ENCODE measurements at places on chromosomes 3 and 15.

- DNase-seq, result peak; percentile 85
These were observed 1.6 kb downstream of the TSC22D2 start for GRCh38 chr3:150409512-150410310.

- no peak for DNase-seq
These were observed 89.3 kb upstream of the SLC24A5 start for GRCh38 chr15:48031466-48031865.

DNA sequence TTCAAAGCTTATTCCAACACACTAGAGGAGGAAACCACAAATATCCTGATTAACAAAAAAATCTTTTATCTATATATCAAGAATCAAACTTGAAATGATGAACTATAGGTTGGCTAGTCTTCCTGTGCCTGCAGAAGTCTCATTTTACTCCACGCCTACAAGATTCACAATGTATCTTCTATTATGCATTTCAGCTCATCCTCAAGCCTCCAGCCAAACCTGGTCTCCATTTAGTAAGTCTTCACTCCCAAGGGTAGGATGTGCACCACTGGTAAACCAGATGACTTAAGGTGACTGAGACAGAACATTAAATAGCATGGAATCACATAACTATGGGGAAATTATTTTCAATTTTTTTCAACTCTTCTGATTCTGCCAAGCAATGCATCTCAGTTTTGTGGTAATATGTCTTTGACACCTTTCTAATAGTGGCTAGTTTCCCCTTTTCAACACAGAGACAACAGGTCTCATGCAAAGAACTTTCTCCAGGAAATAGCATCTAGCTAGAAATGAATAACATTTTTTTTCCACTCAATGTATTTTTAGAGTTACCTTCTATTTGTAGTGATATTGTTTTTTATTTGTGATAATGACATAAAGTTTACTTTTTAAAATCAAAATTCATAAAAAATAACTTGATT lies 166.9 kb downstream of the TNIK start:
- no peak for DNase-seq

GRCh38 chr3:124877674-124878073 lies 9.5 kb downstream of the ITGB5 start:
- no peak for DNase-seq

DNA sequence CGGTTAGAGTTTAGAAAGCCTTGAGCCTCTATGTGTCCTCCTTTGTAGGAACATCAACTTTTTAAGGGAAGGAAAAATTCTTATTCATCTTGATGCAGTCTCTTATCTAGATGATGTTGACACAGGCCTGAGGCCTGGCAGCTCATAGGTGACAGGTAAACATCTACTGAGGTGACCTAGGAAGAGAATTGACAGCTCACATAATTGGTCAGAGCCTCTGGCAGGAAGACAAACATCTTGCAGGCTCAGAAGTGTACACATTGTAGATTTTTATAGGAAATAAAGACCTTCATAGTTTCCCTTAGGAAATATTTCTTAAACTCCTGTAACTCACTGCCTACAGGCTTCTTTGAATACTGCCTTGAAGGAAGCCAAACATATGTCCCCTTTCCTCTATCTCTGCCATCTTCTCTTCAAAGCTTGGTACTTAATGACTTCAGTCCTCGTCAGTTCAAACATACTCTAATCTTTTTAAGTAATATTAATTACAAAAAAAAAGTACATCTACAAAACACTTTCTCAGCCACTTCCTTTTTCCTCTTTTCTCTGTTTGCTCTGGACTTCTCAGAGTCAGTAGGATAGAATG lies 341.3 kb downstream of the TBL1XR1 start:
- DNase-seq, result no peak

- no peak for DNase-seq
These were observed 49.9 kb downstream of the PGPEP1L start for GRCh38 chr15:98957655-98958054.

DNA sequence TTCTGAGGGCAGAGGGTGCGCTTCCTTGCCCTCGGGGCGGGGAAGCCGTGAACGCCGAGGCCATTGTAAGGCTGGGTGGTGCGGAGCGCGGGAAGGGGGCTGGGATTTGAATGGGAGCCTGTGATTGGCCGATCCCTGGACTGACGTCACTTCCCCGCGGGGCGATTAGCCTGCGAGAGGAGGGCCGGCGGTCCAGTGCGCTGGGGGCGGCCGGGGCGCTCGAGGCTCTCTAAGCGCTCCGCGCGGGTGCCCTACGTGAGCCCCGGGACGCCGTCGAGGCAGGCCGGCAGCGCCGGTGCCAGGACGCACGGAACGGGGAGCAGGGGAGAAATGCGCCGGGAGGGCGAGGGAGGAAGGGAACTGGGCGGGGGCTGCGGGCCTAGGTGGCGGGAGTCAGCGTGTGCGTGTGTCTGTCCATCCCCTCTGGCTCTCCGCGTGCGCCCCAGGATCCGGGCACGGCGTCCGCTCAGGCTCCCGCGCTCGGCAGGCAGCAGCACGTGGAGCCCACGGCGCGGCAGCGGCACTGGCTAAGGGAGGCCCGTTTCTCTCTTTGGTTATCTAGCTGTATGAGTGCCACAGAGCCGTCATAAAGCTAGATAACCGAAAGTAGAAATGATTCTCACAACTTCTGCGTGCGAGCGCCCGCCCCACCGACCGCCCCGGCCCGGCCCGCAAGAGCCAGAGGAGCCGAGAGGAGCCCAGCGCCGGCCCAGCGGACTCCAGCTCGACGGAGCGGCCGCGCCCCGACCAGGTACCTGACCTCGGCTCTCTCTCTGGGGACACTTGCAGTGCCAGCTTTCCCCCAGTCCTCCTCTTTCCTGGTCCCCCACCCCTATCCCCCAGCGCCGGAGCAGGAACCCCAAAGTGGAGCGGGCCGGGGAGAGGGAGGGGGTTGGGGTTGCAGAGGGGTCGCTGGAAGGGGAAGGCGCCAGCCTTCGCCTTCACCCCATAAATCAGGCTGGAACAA lies 33.1 kb upstream of the POLG start:
- DNase-seq, result peak; percentile 47

- DNase-seq, result peak; percentile 57
These were observed 152.8 kb downstream of the RBPMS2 start for GRCh38 chr15:64622410-64623260.

DNA sequence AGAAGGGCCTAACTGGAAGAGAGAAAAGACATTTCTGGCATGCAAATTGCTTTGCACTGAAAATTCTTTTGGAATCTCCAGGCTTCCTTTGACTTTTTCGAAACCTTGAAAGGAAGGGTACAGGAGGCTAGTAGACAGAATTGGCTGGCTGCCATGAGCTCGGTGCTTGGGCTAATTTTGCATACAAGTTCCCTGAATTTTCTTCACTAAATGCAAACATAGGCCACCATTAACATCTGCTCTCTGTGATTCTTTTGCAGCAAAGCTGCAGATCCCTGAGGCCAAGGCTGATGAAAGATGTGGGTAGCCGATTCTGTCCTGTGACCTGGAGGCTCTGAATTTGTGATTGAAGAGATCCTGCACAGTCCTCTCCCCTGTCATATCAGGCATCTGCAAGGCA lies 247.8 kb upstream of the MCTP2 start:
- no peak for DNase-seq

DNA sequence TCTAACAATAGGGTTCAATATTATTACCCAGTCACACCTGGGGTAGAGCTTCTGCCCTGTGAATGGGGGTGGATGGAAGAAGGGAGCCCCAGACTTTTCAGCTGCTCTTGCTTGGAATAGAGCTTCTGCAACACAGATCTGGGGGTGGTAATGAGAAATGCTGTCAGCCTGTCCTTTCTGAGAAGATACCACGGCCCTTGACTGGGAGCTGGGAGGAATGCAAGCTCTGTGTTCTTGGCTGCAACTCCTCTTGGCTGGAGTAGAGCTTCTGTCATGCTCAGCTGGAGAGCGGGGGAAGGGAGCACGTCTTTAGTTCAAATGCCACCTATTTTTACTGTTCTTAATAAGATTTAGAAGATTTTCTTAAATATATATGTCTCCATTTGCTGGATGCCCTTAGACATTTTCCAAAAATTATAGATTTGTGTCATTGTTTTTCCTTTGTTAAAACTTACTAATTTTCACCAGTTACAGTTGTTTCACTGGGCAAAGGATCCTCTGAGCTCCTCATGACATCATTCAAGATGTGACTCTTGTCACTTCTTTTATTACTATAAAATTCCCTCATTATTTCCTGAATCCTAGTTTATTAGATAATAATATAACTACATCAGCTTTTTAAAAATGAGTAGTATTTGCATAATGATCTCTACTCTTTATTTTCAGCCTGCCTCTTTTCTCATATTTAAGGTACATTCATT lies 180.0 kb upstream of the TGFBR2 start:
- DNase-seq, result no peak
